ENCODE measurements at places on chromosomes 16 and 17.

GRCh38 chr16:73355981-73356380 is 308.1 kb upstream of the ZFHX3 start:
- DNase-seq = no peak

- DNase-seq = no peak
Measured at GRCh38 chr17:75266316-75267152, 4.5 kb downstream of the MIF4GD start.

- no peak for DNase-seq
Measured at GRCh38 chr16:65463652-65464260, 341.9 kb upstream of the CDH11 start.

GRCh38 chr17:3808701-3809100 is 7.7 kb upstream of the ITGAE start:
- DNase-seq = no peak

- DNase-seq = no peak
Measured at GRCh38 chr17:39812466-39812865, 51.6 kb downstream of the IKZF3 start.

GRCh38 chr17:48543854-48544348 is 1.0 kb downstream of the HOXB2 start:
- no peak for DNase-seq

DNA sequence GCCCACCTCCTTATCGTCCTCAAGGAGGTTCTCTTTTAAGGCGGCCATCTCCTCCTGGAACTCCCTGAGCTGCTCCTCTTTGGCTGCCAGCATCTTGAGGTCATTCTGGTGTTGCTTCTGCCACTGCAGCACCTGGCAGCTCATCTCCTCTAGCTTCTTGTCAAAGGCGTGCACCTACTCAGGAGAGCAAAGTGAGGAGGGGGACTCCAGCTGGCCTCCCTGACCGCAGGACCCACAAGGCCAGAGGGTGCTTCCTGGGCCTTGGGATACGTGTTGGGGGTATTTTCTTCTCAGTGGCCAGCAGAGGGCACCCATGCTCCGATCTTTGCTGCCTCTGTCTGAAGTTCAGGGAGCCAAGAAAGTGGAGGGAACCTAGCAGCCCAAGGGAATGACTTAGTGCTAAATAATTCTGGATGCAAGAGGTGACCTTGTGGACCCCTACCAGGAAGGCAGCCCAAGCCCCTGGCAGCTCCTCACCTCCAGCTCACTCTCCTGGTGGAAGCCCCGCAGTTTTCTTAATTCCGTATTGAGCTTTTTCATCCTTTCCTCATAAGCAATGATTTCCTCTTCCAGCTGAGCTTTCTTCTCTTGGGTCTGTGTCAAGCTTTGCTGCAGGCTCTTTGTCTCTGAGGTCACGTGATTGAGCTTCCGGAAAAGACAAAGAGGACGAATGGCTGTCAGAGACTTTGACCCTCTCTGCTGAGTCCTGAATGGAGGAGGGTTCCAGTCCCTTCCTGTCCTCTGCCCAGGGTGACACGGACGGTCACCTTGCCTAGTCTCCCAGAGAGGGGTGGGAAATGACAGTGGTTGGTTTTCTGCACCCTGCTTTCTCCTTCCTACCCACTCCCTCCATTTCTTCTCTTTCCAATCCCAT is 31.4 kb downstream of the DHX38 start:
- peak; percentile 13 for DNase-seq

DNA sequence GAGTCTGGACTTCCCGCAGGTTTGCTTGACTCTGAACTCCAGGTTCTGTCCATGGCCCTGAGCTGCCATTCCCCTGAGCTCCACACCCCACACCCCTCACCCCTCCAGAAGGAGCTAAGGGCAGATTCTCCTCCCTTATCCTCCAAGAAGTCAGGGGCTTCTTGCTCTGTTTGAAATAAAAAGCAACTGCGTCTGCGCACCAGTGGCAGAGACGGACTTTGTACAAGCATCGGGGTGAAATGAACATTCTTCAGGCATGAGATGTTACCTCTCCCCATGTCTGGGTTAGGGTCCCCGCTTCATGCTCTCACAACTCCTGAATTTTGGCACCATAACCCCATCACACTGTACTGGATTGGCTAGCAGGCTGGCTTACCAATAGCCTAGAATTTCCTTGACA is 36.1 kb upstream of the DLX4 start:
- DNase-seq = no peak

GRCh38 chr17:64212122-64212521 is 50.9 kb downstream of the TEX2 start:
- DNase-seq = no peak

DNA sequence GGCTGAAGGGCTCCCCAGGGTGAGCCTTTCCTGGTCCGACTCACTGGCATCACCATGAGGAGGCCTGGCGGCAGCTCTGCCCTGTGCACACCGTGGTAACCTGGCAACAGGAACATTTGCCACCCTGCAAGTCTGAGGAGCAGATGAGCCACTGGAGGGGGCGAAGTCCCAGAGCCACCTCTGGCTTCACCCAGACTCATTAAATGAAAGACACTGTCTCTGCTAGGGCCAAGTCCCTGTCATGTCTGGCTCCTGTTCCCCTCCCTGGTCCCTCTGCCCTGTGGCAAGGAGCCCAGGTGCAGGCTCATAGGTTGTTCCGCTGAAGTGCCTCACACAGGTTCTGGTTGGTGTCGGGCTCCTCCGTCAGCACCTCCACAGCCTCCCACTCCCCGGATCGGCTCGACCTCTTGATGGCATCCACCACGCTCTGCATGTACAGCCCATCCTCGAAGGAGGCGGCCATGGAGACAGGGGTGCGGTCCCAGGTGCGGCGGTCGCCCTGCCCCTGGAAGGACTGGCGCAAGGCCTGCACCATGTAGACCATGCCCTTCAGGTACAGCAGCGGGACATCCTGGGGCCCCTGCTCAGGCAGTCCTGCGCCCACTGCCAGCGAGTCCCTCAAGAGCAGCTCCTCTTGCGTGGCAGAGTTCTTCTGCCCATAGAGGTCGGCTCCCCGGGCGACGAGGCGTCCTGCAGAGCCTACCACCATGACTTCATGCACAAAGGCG is 8.4 kb downstream of the C16orf86 start:
- DNase-seq = no peak

DNA sequence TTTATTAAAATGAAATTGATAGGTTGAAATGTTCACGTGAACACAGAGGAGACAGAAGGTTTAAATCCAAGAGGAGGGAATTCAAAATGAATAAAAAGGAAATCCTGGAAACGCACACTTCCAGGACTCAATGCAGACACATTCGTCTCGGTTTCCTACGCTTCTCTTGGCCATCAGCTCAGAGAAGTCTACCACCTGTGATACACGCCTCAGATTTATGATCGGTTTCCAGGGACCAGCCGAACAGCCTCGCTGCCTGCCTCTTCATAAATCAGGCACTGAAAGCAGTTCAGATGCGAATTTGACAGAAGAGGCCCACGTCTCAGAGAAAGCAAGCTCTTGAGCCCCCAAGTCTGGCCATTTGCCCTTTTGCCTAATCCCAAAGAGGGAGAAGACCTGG is 125.5 kb upstream of the IRX3 start:
- DNase-seq = no peak

DNA sequence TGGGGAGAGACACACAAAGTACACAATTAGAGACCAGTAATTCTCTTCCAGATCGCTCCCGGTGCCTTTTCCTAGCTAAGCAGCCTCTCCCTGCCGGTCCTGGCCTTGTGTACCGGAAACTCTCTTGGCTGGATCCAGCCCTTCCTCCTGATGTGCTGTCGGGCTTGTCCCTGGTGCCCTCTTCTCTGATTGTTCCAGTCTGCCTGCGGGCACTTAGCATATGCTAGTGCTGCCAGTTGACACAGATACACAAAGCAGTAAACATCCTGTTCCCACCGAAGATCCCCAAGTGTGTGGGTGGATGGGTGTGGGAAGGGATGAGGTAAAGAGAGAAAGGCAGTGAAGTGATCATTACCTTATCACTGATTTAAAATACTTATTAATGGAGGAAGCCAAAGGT is 9.7 kb downstream of the HS3ST3B1 start:
- DNase-seq = no peak

- DNase-seq = no peak
Measured at GRCh38 chr17:80026359-80027042, 9.2 kb downstream of the TBC1D16 start.

- no peak for DNase-seq
Measured at GRCh38 chr16:88384222-88385111, 1.7 kb downstream of the ZNF469 start.
